ENCODE measurements at places on chromosomes 2 and 18.

GRCh38 chr2:78778756-78779510 is 246.6 kb upstream of the REG3G start:
- DNase-seq: no peak

- DNase-seq: no peak
Observed at GRCh38 chr2:226679389-226680065, 120.1 kb downstream of the IRS1 start.

DNA sequence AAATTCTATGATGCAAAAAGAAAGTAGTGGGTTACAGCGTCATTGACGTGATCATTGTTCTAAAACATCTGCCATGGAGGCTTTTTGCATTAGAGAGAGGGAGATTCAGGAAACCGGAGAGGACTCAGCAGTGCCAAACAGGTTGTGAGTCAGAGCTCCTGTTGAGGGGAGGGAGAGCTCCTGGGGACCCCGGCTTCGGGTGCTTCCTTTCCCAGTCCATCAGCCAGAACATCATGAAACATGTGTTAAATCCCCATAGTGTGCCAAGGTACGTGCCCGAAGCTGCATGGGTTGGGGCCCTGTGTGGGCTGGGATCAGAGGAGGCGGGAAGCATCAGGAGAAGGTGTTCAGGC is 791 bp upstream of the CYRIA start:
- DNase-seq: no peak

DNA sequence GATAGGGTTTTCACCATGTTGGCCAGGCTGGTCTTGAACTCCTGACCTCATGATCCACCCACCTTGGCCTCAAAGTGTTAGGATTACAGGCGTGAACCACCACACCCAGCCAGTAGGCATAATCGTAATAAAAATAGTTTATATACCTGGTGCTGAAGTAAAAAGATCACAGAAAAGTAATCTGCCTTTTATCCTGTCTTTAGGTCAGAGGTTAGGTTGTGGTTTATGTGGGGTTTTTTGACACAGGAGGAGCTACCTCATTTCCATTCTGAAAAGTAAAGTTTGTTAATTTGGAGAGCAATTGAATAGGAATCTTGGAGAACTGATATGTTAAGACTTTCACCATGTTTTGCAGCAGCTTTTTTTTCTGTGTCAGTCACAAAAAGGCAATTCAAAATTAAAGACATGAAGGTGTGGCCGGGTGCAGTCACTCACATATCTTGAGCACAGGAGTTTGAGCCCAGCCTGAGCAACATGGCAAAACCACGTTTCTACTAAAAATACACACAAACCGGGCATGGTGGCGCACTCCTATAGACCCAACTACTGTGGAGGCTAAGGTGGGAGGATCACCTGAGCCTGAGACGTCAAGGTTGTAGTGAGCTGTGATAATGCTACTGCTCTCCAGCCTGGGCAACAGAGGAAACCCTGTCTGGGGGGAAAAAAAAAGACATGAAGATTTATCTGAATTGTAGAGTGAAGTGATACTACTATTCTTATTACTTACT is 31.5 kb downstream of the CCNT2 start:
- no peak for DNase-seq
